ENCODE measurements at places on chromosomes 4 and X. TPM values are rescaled to one million over a fixed set of nuclear protein-coding genes. Genes with fewer than 3 reads are reported as not detected.

Gene BTK
- 15.5 TPM for total RNA-seq

GRCh38 chrX:78123190-78123589 is 16.3 kb downstream of the TAF9B start:
- no peak for DNase-seq

Gene ITGB1BP2
- 3.5 TPM for total RNA-seq

DNA sequence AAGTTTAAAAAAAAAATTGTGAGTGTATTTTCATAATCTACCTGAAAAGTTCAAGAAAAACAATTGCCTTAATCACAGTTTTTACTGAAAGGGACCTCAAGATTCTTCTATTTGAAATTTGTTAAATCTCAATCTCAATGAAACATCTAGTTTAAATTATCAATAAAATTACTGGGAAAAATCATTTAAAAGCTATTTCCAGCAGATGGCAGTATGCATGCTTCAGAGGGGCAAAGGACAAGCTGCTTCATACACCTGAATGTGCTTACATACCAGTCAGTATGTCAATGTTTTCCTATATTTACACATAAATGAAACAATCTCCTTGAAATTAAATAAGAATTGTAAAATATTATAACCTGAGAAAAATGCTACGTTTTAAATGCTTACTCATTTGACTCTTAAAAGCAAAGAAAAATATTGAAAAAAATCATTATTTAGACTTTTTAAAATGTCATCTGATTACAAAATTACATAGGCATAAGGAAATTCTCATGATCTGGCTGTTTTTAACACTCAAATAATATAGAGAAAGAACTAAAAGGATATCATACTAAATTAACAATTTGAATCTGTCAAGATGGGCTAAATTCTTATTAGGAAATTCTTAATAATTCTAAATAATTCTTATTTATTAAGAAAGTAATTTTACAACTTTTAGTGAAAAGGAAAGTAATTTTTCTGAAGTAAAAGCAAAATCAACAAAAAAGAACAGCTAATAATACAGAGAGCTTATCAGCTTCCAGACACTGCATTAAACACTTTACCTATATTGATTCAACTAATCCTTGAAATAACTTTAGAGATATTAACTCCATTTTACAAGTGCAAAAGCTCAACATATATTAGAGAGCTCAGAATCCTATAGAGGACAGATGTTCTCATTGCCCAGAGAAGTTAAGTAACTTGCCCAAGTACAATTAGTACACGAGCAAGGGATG is 242.1 kb downstream of the ADAMTS3 start:
- peak; percentile 37 for DNase-seq

- DNase-seq = no peak
Observed at GRCh38 chrX:33252306-33252825, 41.0 kb upstream of the DMD start.

GRCh38 chrX:108020631-108021030 is 24.2 kb upstream of the VSIG1 start:
- no peak for DNase-seq

Gene CSAG2
- total RNA-seq = not detected

Gene RADX
- total RNA-seq = 6.2 TPM

Gene SLIT2
- 56.0 TPM for total RNA-seq

DNA sequence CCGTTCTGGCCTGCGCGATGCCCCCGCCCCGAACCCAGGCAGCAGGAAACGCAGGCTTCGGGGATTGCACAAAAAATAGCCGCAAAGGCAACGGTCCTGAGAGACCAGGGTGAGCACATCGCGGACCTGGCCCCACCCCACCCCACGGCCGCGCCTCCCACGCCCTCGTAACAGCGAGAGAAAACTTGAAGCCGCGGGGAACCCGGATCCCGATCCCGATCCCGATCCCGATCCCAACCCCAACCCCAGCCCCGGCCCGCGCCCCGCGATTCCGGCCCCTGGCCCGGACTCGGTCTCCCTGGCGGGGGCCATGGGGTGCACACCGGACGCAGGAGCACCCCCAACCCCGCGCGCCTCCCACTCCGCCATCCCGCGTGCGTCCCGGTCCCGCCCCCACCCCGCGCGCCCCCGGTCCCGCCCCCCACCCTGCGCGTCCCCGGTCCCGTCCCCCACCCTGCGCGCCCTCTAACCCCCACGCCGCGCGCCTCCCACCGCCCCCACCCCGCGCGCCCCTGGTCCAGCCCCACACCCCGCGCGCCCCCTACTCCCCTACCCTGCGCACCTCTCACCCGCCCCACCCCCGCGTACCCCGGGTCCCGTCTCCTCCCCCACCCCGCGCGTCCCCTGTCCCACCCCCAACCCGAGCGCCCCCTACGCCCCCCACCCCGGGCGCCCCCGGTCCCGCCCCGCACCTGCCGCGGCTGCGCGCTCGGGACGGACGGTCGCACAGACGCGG is 29.0 kb downstream of the NOP14 start:
- no peak for DNase-seq

GRCh38 chr4:107760281-107760947 is 40.4 kb upstream of the PAPSS1 start:
- no peak for DNase-seq

Gene MAGED4
- total RNA-seq = 5.0 TPM

DNA sequence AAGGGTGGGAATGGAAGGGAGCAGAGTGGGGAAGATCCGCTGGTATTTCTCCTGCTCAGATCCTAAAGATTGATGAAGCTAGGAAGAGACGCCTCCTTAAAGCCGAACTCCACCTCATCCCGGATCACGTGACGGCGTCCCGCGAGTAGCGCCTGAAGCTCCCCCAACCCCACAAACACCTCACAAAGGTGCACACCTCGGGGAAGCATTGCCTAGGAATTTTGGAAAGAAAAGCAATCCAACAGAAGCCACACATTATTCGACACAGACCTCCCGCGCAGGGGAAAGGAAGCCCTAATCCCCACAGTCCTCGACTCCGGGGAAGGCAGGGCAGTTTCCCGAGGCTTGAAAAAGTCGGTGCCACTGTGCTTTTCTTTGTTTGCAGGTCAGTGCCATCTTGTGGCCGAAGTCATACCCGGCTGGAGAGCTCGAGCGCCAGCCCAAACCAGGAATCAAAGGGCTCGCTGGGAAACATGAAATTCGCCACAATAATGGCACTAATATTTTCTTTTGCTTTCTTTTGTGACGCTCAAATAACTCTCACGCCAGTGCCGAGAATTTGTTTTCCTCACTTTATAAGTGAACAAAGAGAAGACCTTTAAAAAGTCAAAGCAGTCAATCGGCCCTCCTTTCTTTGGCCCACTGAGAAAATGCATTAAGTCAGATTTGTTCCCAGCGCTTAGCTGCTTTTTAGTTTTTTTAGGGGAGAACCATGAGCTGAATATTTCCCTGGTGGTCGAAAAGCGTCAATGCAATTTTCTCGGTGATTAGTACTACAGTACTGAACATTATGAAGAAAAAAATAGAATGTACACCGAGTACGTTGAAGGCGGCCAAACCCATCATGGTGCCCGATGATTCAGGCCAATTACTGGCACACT is at the start of gene NPY1R:
NPY1R (minus strand) TSS at position 71 of the 881 bp plus-strand sequence. CDS start 6,042 bp downstream, outside the sequence.
- DNase-seq = peak; percentile 82

GRCh38 chr4:141102367-141102766 is 30.9 kb downstream of the RNF150 start:
- DNase-seq = no peak

- DNase-seq = no peak
Observed at GRCh38 chr4:70603856-70604255, 11.8 kb downstream of the AMBN start.

DNA sequence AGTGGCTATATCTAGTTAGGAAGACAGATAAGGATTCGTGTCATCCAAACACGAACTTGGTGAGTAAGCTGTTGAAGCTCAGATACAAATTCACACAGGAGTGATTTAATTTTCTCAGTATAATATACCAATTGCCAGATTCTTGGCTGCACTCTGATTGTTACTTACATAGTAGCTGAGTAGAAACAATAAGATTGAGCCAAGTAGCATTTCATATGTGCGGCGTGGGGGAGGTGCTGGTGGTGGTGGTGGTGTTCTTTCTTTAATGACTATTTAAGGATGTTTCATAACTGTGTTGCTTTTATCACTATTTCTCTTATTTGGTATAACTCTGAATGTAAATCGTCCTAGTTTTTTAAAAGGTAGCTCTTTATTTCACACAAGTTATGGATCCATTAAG is 102.9 kb downstream of the UGT8 start:
- DNase-seq = peak; percentile 76

Measured in lung (tissue), 17 donors.